Stimulated activated CD4-positive, alpha-beta T cell treated with anti-CD3 and anti-CD28 coated beads, Interleukin-1b, Interleukin-23, amount 100 ng/mL, for 1 hour (primary cell): ENCODE measurements at places on chromosomes 7 and 10.

GRCh38 chr7:39746103-39746819 lies 122.9 kb downstream of the RALA start:
- peak; percentile 37 for DNase-seq

DNA sequence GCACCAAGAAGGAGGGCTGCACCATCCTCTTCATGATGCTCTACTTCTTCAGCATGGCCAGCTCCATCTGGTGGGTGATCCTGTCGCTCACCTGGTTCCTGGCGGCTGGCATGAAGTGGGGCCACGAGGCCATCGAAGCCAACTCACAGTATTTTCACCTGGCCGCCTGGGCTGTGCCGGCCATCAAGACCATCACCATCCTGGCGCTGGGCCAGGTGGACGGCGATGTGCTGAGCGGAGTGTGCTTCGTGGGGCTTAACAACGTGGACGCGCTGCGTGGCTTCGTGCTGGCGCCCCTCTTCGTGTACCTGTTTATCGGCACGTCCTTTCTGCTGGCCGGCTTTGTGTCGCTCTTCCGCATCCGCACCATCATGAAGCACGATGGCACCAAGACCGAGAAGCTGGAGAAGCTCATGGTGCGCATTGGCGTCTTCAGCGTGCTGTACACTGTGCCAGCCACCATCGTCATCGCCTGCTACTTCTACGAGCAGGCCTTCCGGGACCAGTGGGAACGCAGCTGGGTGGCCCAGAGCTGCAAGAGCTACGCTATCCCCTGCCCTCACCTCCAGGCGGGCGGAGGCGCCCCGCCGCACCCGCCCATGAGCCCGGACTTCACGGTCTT lies 1.9 kb downstream of the FZD1 start:
- DNase-seq: no peak

- no peak for DNase-seq
Measured at GRCh38 chr7:125122173-125122572, 192.5 kb upstream of the POT1 start.

DNA sequence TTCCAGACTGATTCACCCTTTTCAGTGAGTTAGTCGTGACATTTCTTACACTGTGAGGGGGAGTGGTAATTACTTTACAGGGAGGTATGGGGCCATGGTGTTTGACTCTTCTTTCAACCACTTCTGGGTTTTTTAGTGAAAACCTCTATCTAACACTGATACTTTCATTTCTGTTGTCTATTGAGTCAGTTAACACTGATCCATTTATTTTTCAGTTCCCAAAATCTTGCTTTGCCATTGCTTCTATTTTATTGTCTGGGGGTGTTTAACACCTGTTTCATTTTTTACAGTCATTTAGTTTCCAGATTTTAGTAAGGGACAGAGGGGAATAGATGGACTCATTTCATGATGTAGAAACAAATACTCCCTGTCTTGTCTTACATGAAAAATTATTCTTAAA lies 61.5 kb downstream of the HELLS start:
- no peak for DNase-seq

DNA sequence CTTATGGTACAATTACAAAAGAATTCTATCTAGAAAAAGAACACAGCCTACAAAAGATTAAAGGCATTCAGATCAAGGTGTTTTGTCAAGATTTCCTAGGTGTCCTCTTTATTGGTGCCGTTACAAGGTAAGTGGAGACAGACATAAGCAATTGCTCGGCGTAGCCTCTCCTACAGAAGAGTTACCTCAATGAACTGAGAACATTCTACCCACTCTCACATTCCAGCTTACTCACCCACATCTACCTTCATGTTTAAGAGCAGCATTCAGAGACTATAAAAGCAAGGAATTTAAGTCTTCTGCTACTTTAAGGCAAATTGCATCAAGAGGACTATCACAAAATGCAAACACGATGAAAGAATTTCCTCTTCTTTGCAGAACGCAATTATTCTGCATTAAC lies 29.5 kb downstream of the MPP7 start:
- DNase-seq: no peak

DNA sequence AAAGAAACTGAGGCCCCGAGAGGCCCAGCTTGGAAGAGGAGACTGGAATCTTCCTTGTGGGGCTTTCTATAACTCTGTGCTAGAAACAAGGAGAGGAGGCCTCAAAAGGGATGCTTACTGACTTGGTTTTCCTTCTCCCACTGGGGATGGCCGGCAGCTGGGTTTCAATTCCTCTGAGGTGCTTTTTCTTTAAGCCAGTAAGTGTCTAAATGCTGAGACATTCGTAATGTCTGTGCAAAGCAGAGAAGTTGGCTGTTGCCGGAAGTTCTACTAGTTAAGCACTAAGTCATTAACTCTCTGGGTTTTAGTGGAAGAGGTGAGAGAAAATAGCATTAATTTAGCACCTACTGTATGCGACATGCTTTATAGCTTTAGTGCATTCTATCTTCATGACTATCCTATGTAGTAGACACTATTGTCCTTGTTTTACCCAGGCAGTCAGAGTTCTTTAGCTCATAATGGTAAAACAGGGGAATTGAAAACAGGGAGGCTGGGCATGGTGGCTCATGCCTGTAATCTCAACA lies 135.2 kb downstream of the RGS10 start:
- DNase-seq: no peak

- DNase-seq: no peak
Measured at GRCh38 chr7:3198316-3198715, 102.7 kb upstream of the SDK1 start.

DNA sequence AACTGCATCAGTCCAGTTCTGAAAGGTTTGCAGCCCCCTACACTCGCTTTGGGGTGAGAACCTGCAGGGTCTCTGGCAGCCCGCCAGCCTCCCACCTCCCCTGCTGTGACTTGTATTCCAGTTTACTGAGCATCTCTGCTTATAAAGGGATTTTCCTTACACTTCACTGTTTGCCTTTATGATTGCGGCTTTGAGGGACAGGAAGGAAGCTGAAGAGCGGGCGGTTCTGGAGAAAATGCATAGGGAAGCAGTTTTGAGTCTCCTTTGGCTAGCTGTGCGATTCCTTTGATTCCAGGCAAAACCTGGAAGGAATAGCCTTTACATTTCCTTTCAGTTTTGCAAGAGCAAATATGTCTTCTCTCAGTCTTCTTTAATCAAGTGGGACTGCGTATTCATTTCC lies 65.0 kb upstream of the TRIM8 start:
- DNase-seq: no peak

DNA sequence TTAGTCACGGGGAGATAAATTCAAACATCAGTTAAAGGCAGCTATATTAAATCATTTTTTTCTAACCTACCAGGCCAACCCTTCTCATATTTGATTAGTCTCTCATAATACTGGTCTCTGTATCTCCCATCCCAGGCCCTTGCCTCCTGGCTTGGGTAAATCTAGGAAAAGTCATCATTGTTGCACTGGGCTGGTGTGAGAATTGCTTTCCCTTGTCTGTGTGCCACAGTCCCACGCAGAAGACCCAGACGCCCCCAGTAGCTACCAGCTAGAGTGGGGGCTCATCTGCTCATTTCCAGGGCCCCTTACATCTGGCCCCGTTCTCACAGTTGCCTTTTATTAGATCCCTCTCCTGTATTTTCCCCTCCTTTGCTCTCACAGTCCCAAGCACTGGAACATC lies 67.6 kb upstream of the VIPR2 start:
- no peak for DNase-seq

DNA sequence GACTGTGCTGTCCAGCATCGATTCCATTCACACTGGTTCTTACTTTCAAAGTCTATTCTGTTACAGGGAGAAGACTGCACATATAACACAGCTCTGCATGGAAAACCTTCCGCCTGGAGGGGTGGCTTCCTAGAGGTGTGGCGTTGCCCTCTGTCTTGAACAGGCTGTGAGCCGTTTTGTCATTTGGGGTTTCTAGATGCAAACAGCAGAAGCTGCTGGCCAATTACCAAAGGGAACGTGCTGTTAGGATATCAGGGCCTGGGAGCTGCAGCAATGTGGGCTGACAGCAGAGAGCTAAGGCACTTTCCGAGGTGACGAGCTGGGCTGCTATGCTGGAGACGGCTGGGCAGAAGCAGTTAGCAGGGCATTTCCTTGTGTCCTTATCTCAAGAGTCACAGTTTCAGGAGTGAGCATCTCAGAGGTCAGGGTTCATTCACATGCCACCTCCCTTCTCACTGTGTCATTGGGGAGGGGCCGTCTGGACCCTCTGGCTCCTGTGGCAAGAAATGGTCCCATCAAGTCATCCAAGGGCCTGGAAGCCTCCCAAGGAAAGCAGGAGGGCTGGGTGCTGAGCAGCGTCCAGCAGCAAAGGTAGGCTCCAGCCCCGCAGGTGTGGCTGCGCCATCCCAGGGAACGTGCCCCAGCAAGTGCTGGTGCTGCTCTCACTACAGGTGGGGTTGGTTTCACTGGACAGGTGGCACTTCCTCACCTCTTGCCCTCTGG lies 106.5 kb downstream of the WDR37 start:
- no peak for DNase-seq

DNA sequence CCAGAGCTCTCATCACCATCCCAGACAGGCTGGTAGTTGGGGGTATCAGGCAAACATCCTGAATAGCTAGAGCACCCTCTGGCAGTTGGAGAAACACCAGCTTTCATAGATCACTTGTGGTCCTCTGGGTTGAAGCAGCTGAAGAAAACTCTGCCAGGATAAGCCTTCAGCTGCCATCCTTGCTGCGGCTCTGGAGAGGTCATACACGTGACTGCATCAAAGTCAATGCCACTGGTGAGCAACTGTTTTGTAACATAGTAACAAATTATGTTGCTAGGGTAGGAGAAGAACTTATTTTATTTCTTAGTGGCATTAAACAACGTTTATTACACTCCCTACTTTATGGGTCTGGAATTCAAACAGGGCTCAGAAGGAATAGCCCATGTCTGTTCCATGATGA lies 19.2 kb upstream of the PANK1 start:
- no peak for DNase-seq

- peak; percentile 77 for DNase-seq
Measured at GRCh38 chr7:27160546-27161213, 4.2 kb upstream of the HOXA7 start.

- no peak for DNase-seq
Measured at GRCh38 chr10:78531088-78531487, 497.4 kb downstream of the RPS24 start.

- DNase-seq: no peak
Measured at GRCh38 chr7:109864230-109864629, 1226.7 kb upstream of the LRRN3 start.

DNA sequence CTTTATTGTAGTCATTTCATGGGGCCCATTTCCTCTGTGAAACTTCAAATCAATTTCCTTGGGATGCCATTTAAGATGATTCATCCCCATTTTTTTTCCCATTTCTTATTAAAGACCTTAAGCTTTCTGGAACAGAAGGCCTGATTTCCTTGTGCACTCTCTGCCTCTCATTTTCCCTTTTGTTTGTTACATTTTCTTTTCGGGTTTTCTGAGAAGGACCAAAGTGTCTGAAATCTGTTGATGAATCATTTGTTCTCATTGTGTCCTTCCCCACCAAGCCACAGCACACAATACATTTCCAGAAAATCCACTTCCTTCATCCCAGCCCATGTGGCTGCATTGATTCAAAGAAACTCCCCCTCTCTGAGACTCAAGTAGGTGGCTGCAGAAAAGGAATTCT lies 372.4 kb downstream of the SFMBT2 start:
- DNase-seq: no peak

- no peak for DNase-seq
Measured at GRCh38 chr10:67004690-67005089, 78.9 kb downstream of the LRRTM3 start.

DNA sequence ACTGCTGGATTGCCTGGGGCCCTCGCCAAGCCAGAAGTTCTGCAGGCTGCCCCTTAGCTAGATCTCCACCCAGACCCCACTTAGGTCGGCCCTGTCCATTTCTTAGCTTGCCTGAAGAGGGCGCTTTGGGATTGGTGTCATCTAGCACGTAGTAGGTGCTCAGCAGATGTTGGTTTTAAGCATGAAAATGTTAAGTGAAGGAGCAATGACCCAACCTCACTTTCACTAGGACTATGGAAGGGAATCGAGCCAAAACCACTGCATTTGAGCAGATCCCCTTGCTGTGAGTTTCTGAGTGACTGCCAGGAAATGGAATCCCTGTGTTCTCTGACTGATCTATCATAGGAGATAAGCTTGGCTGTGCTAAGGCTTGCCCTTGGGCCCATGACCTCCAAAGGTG lies 131.7 kb upstream of the EEPD1 start:
- DNase-seq: no peak

DNA sequence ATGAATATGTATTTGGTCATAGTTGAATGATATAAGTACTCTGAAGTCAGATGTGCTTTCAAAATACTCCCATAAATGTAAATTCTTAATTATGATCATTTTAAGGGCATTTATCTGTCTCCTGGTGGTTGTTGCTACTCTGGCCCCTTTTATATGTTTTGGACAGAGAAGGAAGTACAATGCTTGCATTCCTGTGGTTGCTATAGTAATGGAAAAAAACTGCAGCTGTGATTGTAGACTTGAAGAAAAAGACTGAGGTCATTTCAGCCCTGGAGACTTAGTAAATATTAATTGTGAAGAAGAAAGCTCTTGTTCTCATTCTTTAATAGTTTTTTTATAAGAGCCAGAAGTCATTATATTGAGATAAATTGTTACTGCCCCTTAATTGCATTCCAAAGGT lies 70.2 kb upstream of the FERD3L start:
- no peak for DNase-seq

GRCh38 chr7:723541-723940 lies 3.0 kb upstream of the DNAAF5 start:
- DNase-seq: no peak

DNA sequence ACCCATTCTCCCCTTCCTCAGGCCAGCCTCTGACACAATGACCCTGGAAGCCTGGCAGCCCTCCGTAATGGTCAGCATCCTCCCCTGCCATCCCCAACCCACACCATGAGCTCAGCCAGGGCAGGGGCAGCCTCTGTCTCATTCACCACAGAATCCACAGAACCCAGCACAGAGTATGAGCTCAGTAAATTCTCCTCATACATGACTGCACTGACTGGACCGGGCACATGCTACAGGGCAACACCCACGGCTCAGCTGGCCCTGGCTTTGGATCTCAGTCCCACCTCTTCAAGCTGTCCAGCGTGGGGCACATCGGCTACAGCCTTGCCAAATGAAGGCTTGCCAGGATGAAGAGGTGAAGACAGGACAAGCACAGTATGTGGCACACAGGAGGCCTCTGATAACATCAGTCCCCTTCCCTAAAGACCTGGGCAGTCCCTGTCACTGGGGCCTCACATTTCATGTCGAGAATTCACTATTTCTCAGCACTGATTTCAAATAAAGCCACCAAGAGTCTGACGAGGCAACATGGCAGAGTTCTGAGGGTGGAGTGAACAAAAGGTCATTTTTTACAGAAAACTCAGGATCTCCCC lies 7.9 kb downstream of the GPRIN2 start:
- no peak for DNase-seq

DNA sequence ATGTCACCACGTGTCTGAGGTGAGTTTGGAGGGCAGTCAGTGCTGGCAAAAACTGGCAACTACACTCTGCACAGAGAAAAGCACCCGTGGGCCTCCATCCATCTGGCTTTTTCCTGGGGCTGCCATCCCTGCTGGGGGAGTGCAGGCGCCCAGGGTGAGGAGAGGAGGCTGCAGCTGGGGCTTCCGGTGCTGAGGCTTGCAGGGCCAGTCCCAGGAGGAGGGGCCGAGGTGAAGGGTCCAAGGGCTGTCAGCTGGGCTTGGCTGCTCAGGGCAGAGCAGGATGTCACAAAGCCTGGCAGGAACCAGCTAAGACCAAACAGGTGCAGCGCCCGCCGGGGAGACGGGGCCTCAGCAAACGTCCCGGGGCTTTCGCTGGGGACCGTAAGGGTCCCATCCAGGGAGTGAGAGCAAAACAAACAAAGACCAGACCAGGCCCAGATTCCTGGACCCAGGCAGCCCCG lies 77.2 kb downstream of the CFAP46 start:
- DNase-seq: no peak
